ENCODE measurements at places on chromosomes 5 and 9.

GRCh38 chr5:124179819-124180218, 566.6 kb downstream of the ZNF608 start:
- DNase-seq: no peak

DNA sequence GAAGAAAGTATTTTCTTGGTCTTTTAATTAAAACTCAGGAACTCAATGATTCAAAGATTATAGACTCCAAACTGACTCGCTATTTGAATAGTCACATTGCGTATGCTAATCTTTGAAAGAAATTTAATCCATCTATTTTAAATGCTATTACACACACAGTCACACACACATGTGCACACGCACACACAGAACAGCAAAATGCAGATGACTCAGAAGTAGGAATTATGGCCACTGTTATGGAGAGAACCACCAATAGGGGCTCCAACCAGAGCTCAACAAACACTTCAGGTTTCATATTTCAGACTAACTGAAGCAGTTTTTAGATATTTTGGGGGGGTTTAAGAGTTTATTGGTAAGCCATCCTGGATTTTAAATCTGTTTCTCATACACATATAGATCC, 1917.9 kb downstream of the EFNA5 start:
- no peak for DNase-seq

DNA sequence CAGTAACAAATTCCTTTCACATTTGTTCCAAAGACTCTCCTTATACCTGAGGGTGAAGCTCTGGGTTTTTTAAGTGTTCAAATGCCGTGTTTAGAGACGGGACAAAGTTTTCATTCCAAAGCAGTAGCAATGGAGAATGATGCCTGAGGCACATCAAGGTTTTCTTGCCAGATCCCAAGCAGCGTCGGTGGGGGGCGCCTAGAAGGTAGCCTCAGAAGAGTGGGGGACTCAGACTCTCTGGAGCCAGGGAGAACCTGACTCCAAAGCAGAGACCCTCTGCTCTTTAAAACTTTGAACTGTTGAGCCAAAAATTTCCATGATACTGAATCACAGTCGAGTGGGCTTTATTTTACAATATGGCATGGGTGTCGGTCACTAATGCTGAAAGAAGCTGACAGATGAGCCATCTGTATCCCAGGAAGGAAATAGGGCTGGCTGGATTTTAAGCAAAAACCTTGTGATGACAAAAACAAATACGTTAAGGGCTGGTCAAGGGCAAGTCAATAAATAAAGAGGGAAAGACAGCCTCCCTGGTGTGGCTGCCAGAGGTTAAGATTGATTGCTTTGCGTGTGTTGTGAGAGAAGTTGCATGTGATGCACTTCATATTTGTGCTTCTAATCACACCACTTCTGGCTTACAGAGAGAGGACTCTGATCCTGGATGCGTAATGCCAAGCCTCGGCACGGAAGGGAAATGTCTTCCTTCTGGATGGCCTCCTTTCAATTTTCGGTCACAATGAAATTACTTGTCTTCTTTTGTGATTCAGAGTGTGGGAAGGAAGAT, 161.1 kb upstream of the EFNA5 start:
- DNase-seq: no peak

- DNase-seq: no peak
These were observed 16.1 kb downstream of the PAIP1 start for GRCh38 chr5:43540746-43541145.

- DNase-seq: no peak
These were observed 287.2 kb upstream of the ZNF608 start for GRCh38 chr5:125033602-125034001.

GRCh38 chr5:171032435-171032973, 170.7 kb downstream of the RANBP17 start:
- DNase-seq: no peak

- no peak for DNase-seq
These were observed 89.0 kb downstream of the MARCHF3 start for GRCh38 chr5:126941403-126941802.

GRCh38 chr5:103561685-103562452, 720 bp downstream of the NUDT12 start:
- no peak for DNase-seq

GRCh38 chr9:108468364-108468763, 387.4 kb downstream of the ACTL7B start:
- no peak for DNase-seq

GRCh38 chr9:14893280-14893679, 16.9 kb downstream of the FREM1 start:
- no peak for DNase-seq

DNA sequence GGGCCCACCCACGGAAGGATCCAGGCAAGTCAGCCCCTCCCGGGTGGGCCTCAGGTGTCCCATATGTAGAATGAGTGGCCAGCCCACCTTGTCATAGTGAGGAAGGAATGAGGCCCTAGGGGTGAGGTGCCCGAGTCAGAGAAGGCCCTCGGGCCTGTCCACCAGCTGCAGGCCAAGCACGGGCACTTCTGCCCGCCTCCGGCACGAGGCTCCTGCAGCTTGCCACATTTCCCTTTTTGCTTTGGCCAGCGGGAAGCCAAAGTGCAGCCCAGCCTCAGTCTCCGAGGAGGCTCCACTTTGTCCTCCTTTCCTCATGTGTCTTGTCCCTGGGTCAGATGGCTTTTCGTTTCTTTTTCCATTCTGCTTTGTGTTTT, 72.9 kb downstream of the PSMB7 start:
- no peak for DNase-seq

- no peak for DNase-seq
These were observed 136.3 kb upstream of the BASP1 start for GRCh38 chr5:17081142-17081541.

DNA sequence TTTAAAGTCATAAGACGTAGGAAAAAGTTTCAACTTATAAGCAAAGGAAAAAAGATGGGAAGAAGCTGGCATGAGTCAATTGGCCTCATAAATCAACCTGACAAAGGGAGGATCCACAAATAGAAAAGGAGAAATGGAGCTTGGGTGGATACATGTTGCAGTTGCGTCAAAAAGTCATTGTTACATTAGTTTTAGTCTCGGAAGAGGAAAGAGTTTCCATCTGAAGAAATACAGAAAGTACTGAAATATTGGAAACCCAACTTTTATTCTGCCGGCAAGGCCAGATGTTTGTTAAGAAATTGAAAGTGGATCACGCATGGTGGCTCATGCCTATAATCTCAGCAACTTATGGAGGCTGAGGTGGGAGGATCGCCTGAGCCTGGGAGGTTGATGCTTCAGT, 11.3 kb upstream of the TIMD4 start:
- no peak for DNase-seq

- no peak for DNase-seq
These were observed 620.5 kb upstream of the KLF4 start for GRCh38 chr9:108109927-108110690.

- no peak for DNase-seq
These were observed 120.3 kb downstream of the INVS start for GRCh38 chr9:100219347-100219746.

- DNase-seq: no peak
These were observed 149.5 kb downstream of the BAAT start for GRCh38 chr9:101235105-101235866.

GRCh38 chr9:105431424-105432246, 16.2 kb upstream of the FSD1L start:
- DNase-seq: no peak
